Ascending aorta (tissue), 2 donors: ENCODE measurements at places on chromosomes 16 and 17.

DNA sequence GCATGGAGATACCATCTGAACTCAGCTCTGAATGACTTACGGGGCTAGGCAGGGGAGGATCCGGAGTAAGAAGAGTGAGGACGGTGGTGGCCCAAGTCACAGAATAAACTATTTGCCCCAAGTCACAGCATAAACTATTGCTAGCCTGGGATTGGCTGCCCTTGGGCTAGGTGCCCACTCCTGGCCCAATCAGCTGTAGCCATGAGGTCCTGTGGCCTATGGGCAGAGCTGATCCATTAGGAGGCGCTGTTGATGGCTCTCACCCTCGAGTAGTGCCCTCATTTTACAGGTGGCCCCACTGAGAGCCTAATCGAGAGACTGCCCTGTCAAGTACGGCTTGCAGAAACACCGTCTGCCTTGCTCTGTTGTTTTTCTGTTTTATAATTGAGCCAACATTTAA, 62.3 kb upstream of the ZNF423 start:
- no peaks in the 10 kb centered on the region for H3K36me3 ChIP-seq
- H3K4me3 ChIP-seq = no peak overlapping the region
- DNase-seq = no peak
- H3K27me3 ChIP-seq = no peaks in the 10 kb centered on the region

DNA sequence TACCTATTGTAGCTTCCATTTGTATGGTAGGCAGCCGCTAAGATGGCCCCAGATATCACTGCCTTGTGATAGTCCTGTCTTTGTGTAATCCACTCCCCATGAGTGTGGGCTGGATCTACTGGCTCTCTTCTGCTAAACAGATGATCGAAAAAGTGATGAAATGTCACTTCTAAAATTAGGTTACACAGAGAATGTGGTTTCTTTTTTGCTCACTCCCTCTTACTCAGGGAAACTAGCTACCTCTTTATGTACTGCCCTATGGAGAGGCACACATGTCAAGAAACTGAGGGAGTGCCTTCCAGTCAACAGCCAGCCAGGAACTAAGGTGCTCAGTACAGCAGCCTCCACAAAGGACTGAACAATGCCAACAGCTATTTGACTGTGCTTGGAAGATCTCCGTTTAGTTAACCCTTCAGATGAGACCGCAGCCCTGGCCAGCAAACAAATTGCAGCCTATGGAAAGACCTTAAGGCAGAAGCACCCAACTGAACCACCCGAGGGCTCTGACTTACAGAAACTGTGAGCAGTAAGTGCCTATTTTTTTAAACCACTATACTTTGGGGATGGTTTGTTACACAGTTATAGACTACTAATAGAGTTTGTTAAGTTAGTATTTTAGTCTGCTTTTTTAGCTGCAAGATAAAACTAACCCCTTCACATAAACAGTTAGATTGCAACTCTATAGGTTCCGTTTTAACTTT, 113.2 kb upstream of the MAF start:
- H3K4me3 ChIP-seq = no peak overlapping the region
- H3K27ac ChIP-seq = peak overlapping the region; percentile 90
- no peaks in the 10 kb centered on the region for H3K27me3 ChIP-seq

DNA sequence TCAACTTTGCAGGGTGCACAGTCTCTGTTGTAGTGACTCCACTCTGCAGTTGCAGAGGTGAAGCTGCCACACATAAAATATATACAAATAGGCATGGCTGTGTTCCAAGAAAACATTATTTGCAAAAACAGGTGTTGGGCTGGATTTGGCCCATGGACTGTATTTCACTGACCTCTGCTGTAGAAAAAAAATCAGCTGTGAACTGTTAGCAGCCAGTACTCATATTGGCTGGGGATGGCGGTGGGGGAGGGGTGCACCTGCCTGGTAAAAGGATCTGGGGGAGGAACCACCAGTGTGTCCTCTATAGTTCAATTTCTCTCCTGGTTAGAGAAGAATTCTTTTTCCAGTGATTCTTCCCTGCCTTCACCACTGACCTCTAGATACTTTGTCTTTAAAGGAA, 50.0 kb downstream of the SHISA9 start:
- H3K36me3 ChIP-seq = no peaks in the 10 kb centered on the region
- no peaks in the 10 kb centered on the region for H3K4me1 ChIP-seq
- no peaks in the 10 kb centered on the region for H3K27me3 ChIP-seq
- DNase-seq = no peak
- no peak overlapping the region for H3K27ac ChIP-seq

DNA sequence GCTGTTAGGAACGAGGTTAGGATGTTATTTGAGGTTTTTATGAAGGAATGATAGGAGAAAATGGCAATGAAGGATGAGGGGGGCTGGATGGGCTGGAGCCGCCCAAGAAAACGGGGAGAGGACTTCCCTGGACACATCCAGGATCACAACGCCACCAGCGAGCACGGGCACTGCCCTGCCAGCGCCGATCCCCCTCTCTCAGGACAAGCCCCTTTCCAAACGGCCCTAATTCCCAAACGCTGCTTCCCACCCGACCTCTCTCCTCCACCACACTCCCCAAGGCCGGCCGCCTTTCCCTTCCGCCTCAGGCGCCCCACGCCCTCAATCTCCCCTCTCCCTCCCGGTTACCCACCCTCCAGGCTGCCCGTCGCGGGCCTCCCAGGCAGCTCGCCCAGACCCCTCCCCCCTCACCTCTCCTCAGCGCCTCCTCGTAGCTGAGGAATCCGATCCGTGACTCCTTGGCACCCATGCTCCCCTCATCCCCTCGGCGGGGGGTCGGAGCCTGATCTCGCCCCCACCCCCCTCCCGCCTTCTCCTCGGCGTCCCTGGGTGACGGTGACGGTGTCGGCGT, 377 bp downstream of the USP32 start:
- H3K27ac ChIP-seq = peak overlapping the region; percentile 88
- DNase-seq = no peak
- peaks cover 17% of the 10 kb centered on the region for H3K4me1 ChIP-seq
- no peaks in the 10 kb centered on the region for H3K27me3 ChIP-seq
- H3K4me3 ChIP-seq = peak overlapping the region; percentile 91
- H3K36me3 ChIP-seq = no peaks in the 10 kb centered on the region

GRCh38 chr17:76383546-76384221, 725 bp upstream of the SPHK1 start:
- DNase-seq = no peak
- H3K27ac ChIP-seq = peak overlapping the region; percentile 94
- H3K36me3 ChIP-seq = no peaks in the 10 kb centered on the region
- peak overlapping the region; percentile 93 for H3K4me3 ChIP-seq

DNA sequence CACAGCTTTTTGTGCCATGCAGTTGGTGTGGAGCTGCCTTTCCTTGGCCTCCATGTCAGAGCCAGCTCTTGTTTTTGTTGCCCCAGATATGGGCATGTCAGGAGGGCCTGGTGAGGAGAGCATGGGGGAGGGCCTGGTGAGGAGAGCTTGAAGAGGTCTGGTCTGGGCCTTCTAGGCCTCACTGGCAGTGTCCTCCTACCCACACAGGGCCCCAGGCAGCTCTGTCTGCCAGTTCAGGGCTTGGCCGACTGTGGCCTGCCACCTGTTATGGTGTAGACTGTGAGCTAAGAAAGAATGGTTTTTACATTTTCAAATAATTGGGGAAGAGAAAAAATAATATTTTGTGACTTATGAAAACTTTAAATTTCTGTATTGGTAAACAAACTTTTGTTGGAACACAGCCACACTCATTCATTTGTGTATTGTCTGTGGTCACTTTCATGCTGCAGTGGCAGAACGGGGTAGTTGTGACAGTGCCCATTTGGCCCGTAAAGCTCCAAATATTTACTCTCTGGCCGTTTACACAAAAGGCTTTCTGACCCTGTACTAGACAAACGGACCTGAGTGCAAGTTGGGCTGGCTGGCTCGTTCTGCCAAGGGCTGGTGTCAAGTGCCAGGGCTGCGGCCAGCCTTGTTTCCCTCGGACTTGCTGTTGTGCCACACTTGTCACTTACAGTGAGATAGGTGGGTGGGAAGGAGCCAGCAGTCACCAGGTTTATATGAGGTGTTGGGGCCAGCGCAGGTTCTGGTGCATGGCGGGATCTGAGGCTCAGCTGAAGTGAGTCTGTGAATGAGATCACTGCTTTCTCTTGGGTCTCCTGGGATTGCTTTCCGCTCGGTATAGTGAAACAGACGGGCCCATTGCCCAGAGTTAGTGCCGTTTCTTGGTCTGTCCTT, 18.2 kb downstream of the PGS1 start:
- H3K36me3 ChIP-seq = peaks cover 33% of the 10 kb centered on the region
- H3K27ac ChIP-seq = peak overlapping the region; percentile 89
- DNase-seq = peak; percentile 64
- H3K4me1 ChIP-seq = peaks cover 6% of the 10 kb centered on the region

GRCh38 chr17:78337244-78338109, 22.4 kb downstream of the SOCS3 start:
- H3K27ac ChIP-seq = no peak overlapping the region
- H3K4me1 ChIP-seq = peaks cover 5% of the 10 kb centered on the region

GRCh38 chr17:40171750-40172149, 5.5 kb upstream of the RAPGEFL1 start:
- no peak overlapping the region for H3K27ac ChIP-seq
- H3K4me1 ChIP-seq = no peaks in the 10 kb centered on the region
- no peak overlapping the region for H3K4me3 ChIP-seq
- no peaks in the 10 kb centered on the region for H3K27me3 ChIP-seq
- peaks cover 80% of the 10 kb centered on the region for H3K36me3 ChIP-seq

DNA sequence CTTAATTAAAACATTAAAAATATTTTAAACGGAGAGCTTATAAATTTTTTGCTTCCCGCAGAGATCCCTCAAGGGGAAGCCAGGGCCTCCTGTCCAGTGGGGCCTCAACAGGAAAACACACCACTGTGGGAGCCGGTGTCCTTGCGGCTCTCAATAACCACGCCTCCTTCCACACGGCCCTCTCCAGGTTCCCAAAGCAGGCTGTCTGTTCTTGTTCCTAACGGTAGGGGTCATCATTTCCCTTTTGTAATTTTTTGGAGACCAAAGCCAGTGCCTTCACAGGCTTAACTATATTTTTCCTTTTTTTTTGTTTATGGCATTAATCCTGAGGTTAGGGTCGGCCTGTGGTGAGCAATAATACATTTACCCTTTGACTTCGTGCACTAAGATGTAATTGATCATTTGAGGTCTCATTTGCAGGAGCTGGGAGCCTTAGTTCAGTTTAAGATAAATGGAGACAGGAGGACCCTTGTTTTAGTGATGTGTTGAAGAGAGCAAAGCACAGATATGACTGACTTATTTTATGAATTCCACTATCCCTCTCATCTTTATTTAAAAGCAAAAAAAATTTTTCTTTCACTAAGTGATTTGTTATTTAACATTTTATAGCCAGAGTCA, 77.5 kb upstream of the N4BP1 start:
- H3K27ac ChIP-seq = no peak overlapping the region
- no peaks in the 10 kb centered on the region for H3K4me1 ChIP-seq
- H3K4me3 ChIP-seq = no peak overlapping the region
- no peak for DNase-seq

- no peak overlapping the region for H3K27ac ChIP-seq
- no peak for DNase-seq
- no peak overlapping the region for H3K4me3 ChIP-seq
Measured at GRCh38 chr17:2994441-2994840, 69.0 kb downstream of the OR1D5 start.

GRCh38 chr17:28926366-28926765, 23.5 kb upstream of the DHRS13 start:
- no peak for DNase-seq
- H3K27me3 ChIP-seq = no peaks in the 10 kb centered on the region
- peaks cover 22% of the 10 kb centered on the region for H3K36me3 ChIP-seq
- H3K27ac ChIP-seq = peak overlapping the region; percentile 50

GRCh38 chr17:16517477-16517876, 25.5 kb upstream of the LRRC75A start:
- DNase-seq = no peak
- H3K36me3 ChIP-seq = no peaks in the 10 kb centered on the region
- no peaks in the 10 kb centered on the region for H3K4me1 ChIP-seq
- no peak overlapping the region for H3K4me3 ChIP-seq
- no peak overlapping the region for H3K27ac ChIP-seq

DNA sequence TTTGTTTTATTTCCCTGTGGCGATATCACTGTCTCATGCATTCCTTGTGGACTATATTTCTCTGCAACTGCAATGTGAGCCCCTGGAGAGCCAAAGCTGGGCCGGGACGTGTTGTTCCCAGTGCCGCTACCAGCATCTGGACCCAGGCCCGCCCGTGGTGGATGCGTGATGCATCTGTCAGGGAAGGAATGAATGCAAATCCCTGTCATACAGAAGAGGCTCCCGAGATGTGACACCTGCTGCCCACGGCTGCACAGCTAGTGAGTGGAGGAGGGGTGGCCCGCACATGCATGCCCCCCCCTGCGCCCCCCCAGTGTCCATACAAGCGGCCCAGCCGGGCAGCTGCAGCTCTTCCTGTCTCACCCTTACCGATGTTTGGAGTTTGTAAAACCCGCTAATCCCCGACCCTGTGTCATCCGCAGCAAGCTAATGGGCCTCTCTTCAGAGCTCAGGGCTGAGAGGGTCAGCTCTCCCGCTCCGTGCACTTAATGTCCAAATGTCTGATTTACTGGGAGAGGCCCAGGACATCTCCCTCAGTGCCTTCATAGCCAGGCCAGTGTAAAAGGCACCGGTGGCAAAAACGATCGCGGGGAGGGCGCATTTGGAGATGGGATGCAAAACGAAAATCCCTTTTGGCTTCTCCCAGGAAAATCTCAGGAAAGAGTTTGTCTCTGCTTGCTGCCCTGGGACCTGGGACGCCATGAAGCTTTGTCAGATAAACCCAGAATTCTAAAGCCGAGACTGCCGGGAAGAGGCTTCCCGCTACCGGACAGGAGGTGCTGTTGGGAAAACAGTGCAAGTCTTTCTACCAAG, 91.8 kb downstream of the FOXL1 start:
- peak overlapping the region; percentile 69 for H3K27ac ChIP-seq
- DNase-seq = peak; percentile 81
- peaks cover 6% of the 10 kb centered on the region for H3K4me1 ChIP-seq
- H3K27me3 ChIP-seq = no peaks in the 10 kb centered on the region

GRCh38 chr16:28528463-28528867, 10.3 kb downstream of the NUPR1 start:
- H3K27ac ChIP-seq = no peak overlapping the region
- H3K4me1 ChIP-seq = no peaks in the 10 kb centered on the region
- H3K36me3 ChIP-seq = peaks cover under 1% of the 10 kb centered on the region
- DNase-seq = no peak
- H3K4me3 ChIP-seq = no peak overlapping the region

- H3K4me3 ChIP-seq = no peak overlapping the region
- H3K27ac ChIP-seq = no peak overlapping the region
- no peaks in the 10 kb centered on the region for H3K4me1 ChIP-seq
- H3K36me3 ChIP-seq = no peaks in the 10 kb centered on the region
- DNase-seq = no peak
Measured at GRCh38 chr17:68401288-68401687, 56.0 kb downstream of the WIPI1 start.

- DNase-seq = no peak
- no peaks in the 10 kb centered on the region for H3K4me1 ChIP-seq
- H3K4me3 ChIP-seq = no peak overlapping the region
- H3K27ac ChIP-seq = no peak overlapping the region
- no peaks in the 10 kb centered on the region for H3K36me3 ChIP-seq
Measured at GRCh38 chr17:81076141-81076679, 41.3 kb downstream of the BAIAP2 start.

GRCh38 chr16:2039274-2040031, 8.2 kb downstream of the NTHL1 start:
- H3K4me3 ChIP-seq = no peak overlapping the region
- H3K27me3 ChIP-seq = no peaks in the 10 kb centered on the region
- no peak for DNase-seq
- H3K27ac ChIP-seq = peak overlapping the region; percentile 25
- peaks cover 4% of the 10 kb centered on the region for H3K36me3 ChIP-seq
- H3K4me1 ChIP-seq = peaks cover 16% of the 10 kb centered on the region
